ENCODE measurements at places on chromosomes 6 and 20.

DNA sequence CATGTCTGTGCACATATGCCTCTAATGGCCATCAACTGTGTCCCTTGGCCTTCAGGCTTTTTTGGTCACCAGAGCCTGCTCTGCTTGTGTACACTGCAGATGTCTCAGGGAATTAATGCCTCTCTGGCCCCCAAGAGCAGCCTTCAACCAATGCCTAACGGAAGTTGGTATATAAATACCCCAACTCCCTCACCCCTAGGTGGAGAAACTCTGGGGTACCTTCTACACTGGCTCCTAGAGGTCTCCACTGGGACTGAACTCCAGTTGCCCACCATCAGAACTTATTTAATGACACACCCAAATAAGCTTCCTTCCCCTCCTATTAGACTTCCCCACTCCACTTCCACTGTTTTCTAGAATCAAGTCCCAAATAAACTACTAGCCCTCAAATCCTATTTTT is 43.1 kb downstream of the PRND start:
- H3K27ac ChIP-seq = no peak overlapping the region
- no peak for DNase-seq
- no peak overlapping the region for H3K4me3 ChIP-seq
- H3K4me1 ChIP-seq = peaks cover 8% of the 10 kb centered on the region
- H3K36me3 ChIP-seq = no peaks in the 10 kb centered on the region
- no peaks in the 10 kb centered on the region for H3K27me3 ChIP-seq

DNA sequence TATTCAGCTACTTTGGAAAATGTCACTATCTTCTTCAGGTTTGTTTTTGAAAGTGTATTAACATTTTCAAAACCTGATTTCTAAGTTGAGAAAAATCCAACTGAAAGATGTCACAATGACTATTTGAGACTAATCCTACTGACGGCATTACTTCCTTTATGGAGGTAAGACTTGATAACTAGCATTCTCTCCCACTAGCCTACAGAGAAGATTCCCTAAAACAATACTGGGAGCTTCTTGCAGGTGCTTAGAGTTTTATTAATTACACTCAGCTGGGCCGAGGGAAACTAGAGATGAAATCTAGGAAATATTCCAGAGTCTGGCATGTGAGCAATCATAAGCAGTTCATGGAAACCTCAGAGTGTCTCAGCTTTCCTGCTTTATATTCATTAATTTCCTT is 114.0 kb downstream of the LCA5 start:
- no peak overlapping the region for H3K27ac ChIP-seq
- DNase-seq = no peak
- H3K4me1 ChIP-seq = no peaks in the 10 kb centered on the region
- H3K36me3 ChIP-seq = no peaks in the 10 kb centered on the region
- H3K27me3 ChIP-seq = no peaks in the 10 kb centered on the region

GRCh38 chr6:144730088-144730645 is 445.0 kb downstream of the UTRN start:
- DNase-seq = no peak
- peaks cover 46% of the 10 kb centered on the region for H3K36me3 ChIP-seq
- H3K27me3 ChIP-seq = no peaks in the 10 kb centered on the region
- H3K27ac ChIP-seq = no peak overlapping the region
- H3K4me3 ChIP-seq = no peak overlapping the region
- peaks cover 16% of the 10 kb centered on the region for H3K4me1 ChIP-seq

GRCh38 chr6:5121479-5121878 is 36.3 kb downstream of the PPP1R3G start:
- DNase-seq = no peak
- no peak overlapping the region for H3K4me3 ChIP-seq
- no peaks in the 10 kb centered on the region for H3K27me3 ChIP-seq
- no peaks in the 10 kb centered on the region for H3K4me1 ChIP-seq
- no peaks in the 10 kb centered on the region for H3K36me3 ChIP-seq

DNA sequence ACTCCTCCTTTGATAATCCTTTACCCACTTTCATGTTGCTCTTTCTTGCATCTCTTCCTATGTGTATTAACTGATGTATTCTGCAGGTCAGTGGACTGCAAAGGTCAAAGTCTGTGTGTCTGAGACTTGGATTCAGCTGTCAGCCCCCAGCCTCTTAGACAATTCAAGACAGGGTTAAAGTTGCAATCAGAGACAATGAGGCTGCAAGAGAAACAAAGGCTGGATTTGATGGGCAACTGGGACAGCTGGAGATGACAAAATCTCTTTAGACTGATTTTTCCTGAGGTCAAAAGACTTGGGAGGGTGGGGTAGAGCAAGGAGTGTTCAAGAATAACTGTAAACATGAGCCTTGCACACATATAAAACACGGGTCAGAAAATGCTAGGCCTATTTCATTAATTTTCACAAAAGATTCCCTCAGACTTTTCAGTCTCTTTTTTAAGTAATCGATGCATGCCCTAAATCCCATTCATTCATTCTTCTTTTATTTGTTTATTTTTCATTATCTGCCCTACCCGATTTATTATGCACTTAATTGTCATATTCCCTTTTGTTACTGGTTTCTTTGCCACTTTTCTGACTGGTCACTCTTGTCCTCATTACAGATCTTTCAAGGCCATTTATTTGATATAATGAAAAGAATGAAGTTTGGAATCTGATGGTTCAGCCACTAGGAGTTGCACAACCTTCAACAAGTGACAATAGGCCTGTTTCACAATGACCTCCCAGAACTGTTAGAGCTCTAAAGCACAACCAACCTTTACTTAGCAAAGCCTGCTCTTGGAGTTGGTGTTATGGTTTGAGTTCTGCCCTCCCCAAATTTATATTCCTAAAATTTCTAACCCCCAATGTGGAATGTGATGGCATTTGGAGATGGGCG is 33.8 kb upstream of the AKAP12 start:
- no peaks in the 10 kb centered on the region for H3K36me3 ChIP-seq
- no peak overlapping the region for H3K27ac ChIP-seq
- H3K4me1 ChIP-seq = no peaks in the 10 kb centered on the region

- no peak for DNase-seq
- no peaks in the 10 kb centered on the region for H3K36me3 ChIP-seq
- no peak overlapping the region for H3K4me3 ChIP-seq
Observed at GRCh38 chr6:106844930-106845329, 129.6 kb downstream of the CD24 start.

Data from T-cell (primary cell).